ENCODE measurements at places on chromosomes 4 and X.
A peak's percentile ranks its signal among the peaks of the same experiment; 100 is the strongest.

GRCh38 chr4:176717237-176717636 lies 75.5 kb downstream of the VEGFC start:
- DNase-seq = no peak

GRCh38 chr4:129614611-129615010 lies 518.7 kb downstream of the C4orf33 start:
- DNase-seq = no peak

GRCh38 chrX:20315140-20315539 lies 48.4 kb upstream of the RPS6KA3 start:
- DNase-seq = peak; percentile 3

DNA sequence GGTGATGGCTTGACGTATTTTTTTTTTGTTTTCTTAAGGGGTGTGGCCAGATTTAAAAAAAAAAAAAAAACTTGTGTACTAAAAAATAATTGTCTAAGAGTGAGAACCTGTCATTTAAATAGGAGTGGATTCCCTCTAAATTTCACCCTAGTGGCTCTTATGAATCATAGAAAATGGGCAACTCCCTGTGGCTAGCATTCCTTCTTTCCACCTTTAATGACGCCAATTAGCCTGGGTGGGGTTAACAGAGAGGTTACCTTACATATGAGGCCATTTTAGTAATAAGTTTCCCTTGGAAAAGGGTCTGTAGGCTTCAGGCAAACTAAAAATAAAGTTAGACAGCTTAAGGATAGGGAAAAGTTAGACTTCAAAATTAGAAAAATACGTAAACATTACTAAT lies 223.5 kb upstream of the FAM241A start:
- no peak for DNase-seq

DNA sequence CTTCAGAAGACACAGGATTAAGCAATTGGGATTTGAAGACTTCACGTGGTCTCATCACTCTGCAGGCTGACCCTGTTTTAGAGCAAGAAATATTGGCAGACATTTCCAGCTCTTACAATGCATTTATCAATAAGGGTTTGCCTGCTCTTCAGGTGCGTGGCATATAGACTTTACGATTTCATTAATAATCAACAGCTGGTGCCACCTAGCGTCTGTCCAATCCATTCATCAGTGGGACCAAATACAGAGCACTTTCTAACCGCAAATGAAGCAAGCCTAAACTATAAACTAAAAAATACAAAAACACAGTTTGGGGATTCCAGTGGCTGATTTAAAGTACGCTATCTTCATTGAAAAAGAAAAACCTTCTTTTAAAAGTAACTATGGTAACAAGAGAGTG lies 125.4 kb upstream of the DMD start:
- DNase-seq = no peak

GRCh38 chrX:13051529-13052172 lies 7.2 kb upstream of the FAM9C start:
- DNase-seq = no peak

GRCh38 chr4:33111117-33111516 lies 2390.9 kb downstream of the PCDH7 start:
- peak; percentile 13 for DNase-seq

DNA sequence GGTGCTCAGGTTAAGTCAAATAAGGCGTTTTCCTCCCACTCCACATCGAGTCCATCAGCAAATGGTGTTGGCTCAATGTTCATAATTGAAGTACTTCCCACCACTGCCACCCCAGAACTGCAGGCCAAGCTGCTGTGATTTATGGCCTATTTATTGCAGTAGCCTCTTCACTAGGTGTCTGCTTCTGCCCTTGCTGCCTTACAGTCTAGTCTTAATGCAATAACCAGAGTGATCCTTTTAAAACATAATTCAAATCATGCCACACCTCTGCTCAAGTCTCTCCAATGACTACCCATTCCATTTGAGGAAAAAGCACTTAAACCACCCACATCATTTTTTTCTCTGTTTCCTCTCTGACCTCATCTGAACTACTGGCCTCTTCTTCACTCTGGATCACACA lies 220.3 kb downstream of the KCNIP4 start:
- DNase-seq = no peak

- DNase-seq = no peak
Observed at GRCh38 chr4:41881981-41882624, 53.1 kb upstream of the TMEM33 start.

DNA sequence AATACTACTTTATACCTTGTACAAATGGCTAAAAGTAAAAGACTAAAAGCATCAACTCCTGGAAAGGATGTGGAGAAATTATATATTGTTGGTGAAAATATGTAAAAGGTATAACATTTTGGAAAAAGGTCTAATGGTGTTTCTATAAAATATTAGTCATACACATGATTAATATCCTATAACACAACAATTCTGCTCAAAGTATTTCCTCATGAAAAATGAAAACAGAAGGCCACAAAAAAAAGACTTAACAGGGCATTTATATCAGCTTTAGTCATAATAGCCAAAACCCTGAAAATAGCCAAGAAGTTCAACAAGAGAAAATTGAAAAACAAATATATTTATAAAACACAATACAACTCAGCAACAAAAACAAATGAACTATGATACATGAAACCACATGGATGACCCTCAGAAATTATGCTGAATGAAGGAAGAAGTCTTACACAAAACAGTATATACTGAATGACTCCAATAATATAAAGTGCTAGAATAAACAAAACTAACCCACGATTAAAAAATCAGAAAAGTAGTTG lies 38.8 kb downstream of the TBCK start:
- DNase-seq = no peak

DNA sequence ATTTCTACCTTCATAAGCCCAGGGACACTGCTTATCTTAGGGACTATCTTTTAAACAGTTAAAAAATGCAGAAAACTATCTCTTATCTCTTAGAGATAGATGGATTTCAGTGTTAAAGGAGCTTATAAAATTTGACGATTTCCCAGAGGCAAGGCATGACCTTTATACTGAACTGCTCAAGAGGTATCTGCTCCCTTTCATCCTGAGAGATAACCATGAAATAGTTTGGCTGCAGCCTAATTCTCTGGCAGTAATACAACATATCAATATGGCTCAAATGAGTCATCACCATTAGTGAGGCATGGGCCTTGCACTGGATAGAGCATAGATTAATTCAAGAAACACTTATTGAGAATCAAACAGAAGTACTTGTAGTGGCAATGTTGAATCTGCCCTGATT lies 348.2 kb upstream of the GRIA3 start:
- no peak for DNase-seq

DNA sequence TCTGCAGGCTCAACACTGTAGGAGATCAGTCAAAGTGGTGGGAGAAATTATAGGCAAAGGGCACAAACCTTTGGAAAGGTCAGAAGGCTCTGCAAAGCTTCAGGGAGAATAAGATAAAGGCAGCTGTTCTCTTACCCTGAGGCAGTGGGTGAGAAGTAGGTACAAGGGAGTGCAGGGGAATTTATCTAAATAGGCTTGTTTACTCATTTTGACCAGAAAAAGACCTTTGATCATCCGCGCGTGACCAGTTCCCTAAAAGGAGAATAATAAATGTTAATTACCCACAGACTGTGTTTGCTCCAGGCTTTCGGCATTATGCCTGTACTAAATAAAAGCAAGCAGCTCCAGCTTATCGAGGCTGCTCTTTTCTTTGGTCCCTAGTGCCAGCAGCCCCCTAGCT lies 9.3 kb downstream of the FGFBP2 start:
- DNase-seq = no peak

DNA sequence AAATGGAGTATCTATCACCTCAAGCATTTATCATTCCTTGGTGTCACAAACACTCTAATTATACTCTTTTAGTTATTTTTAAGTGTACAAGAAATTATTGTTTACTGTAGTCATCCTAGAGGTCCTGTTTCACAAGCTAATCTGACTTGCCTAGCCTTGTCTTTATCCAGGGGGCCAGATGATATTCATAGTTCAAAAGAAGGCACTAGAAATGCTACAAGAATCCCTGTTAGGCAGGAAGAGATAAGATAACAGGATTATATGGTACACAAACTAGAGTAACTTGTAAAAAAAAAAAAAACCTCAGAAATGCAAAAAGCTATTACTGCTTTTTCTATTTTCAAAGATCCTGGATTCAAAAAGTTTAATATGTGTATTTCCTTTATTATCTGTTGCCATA lies 95.8 kb downstream of the MBNL3 start:
- DNase-seq = peak; percentile 11

- DNase-seq = no peak
Observed at GRCh38 chrX:13266641-13267345, 53.1 kb downstream of the ATXN3L start.

- no peak for DNase-seq
Observed at GRCh38 chr4:8866828-8867623, 4.6 kb downstream of the HMX1 start.

DNA sequence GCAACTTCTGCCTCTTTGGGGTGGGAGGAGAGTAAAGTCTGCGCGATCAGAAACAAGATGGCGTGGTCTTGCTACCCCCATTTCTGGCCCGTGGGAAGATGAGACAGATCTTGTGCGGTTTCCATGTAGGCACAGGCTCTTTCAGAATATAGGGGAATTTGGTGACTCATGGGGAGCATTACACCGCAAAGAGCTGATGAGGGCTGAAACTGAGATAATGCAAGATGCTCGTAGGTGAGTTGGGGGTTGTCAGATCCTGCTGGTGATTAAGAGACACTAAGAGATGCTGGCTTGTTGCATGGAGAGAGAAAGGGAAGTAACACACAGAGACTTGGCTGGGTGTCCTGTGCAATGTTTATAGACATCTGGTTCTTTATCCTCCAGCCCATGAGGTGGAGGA lies 1.5 kb downstream of the EVC start:
- DNase-seq = peak; percentile 39

GRCh38 chrX:97766501-97767095 lies 882.9 kb downstream of the RPA4 start:
- DNase-seq = peak; percentile 4

GRCh38 chr4:94802091-94802490 lies 44.3 kb downstream of the BMPR1B start:
- DNase-seq = no peak

GRCh38 chr4:116668190-116668589 lies 417.2 kb downstream of the TRAM1L1 start:
- DNase-seq = no peak

DNA sequence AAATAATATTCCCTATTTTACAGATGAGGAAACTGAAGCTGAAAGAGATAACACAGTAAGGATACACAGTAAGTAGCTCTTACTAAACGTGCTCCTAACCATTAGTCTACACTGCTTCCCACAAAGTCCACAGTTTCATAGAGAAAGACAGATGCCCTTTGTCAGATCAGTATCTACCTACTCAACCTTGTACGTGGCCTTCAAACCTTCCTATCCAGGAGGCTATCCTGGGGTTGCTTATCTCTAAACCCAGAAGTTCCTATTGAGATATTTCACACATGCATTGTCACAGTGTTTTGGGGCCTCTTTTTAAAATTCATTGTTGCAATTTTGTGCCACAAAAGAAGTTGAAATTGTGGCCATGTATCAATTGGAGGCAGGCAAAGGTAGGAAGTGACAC lies 208.0 kb downstream of the ENOX2 start:
- no peak for DNase-seq

DNA sequence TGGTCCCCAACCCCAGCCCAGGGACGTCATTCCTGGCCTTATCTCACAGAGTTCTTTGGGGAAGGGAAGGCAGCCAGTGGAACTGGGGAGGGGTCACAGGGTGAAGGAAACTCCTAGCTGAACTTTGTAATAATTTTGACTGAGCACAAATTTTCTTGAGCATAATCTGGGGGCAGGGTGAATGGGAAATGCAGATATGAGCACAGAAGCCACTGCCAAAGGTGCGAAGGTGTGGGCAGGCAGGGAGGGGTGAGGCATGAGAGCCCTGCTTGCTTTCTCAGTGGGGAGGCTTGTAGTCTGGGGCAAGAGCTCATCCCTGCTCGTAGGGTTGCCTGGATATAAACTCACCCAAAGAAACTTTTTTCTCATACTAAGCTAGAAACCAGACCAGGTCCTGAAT lies 34.9 kb downstream of the MGAT4D start:
- no peak for DNase-seq

GRCh38 chr4:15779809-15780208 lies 1.7 kb downstream of the CD38 start:
- DNase-seq = no peak

DNA sequence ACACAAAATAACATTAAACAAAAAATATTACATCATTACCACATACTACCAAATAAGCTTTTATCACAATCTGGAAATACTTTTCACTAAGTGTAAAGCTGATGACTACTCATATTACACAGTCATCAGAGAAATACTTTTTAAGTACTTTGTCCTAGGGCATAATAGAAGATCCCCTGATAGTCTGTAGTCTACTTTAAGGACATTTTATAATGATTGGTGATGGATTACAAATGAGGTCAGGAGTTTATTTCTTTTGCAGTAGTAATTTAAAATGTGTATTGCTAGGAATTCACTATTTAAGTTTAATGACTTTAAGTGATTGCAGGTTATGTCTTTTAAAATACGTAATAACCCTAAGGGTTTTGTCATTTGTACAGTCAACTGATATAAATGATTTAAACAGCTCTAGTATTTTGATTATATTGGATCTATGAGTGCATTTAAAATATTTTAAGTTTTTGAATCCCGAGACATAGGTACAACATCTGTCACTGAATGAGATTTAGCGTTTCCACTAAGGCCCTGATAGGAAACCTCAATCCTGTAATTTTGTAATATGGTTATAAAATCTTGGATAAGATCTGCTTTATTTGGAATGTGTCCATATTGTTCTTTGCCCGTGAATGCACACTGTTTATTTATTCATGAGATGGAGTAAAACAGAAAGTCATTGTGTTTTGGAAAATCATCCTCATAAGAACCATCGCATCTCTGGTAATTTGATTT lies 189.5 kb downstream of the ARAP2 start:
- DNase-seq = no peak

DNA sequence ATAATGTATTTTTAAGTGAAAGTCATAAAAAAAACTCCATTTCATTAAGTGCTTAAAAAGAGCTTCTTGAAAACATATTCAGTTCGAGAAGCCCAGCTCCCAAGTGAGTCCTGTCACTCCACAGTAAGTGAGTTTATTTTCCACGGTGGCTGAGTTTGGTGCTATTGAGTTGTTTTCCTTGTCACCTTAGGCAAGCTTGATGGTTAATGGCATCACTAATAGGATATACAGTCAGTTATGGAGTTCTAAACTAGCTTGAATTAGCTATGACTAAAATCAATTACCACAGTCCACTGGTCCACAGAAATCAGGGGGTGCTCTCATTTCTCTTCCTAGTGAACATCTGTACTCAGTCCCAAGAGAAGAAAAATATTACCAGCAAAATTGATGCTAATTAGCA lies 1526.2 kb upstream of the IGFBP7 start:
- DNase-seq = no peak

- DNase-seq = no peak
Observed at GRCh38 chr4:109191216-109191615, 111.2 kb downstream of the COL25A1 start.

- peak; percentile 13 for DNase-seq
Observed at GRCh38 chr4:2364654-2365053, 53.8 kb downstream of the ZFYVE28 start.
